Large intestine (tissue), 12 donors: ENCODE measurements at places on chromosomes 12 and 14. TPM values are rescaled to one million over a fixed set of nuclear protein-coding genes. Genes with fewer than 3 reads are reported as not detected.

GNS gene
- 337 TPM for polyA plus RNA-seq

DPY19L2 gene
- 12.6 TPM for polyA plus RNA-seq

FRMD6 gene
- 10.3 TPM for polyA plus RNA-seq

DNA sequence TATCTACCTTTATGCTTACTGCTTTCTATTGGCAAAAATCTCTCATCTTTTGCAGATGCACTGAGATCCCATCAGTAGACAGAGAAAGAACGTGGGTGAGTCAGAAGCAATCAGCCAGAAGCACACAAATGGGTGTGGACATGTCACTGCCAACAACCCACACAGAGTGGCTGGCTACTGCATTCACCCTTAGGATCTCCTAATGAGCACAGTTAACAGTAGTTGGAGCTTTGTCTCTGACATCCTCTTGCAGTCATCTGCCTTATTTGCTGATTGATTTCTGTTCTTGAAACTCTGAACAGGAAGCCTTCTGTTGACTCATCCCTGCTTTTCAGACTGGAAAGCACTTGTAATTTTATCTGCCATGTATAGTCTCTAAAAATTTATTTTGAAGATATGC lies 117.2 kb downstream of the RGS6 start:
- no peaks in the 10 kb centered on the region for H3K27me3 ChIP-seq
- no peaks in the 10 kb centered on the region for H3K4me1 ChIP-seq
- no peak for DNase-seq
- no peak overlapping the region for H3K4me3 ChIP-seq
- H3K36me3 ChIP-seq, result no peaks in the 10 kb centered on the region

- H3K4me3 ChIP-seq, result peak overlapping the region; percentile 50
- peaks cover 49% of the 10 kb centered on the region for H3K4me1 ChIP-seq
- H3K27ac ChIP-seq, result peak overlapping the region; percentile 84
- no peaks in the 10 kb centered on the region for H3K27me3 ChIP-seq
- no peak for DNase-seq
Measured at GRCh38 chr12:47813511-47814196, 6.0 kb downstream of the HDAC7 start.

DNA sequence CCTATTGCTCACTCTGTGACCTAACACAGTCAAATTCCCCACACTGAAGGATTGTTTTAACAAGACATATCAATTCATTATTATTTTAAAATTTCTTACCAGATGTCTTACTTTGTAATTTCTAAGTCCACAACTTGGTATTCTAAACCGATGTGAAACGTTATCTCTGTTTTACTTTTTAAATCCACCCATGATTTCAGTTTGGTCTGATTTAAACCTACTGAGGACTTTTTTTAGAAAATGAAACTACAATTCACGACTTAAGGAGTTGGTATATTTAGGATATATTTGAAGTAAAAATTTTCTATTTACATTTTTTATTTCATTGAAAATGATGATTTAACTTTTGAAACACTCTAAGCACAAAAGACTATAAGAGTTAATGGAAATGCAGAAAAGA lies 35.1 kb upstream of the GRIP1 start:
- no peaks in the 10 kb centered on the region for H3K36me3 ChIP-seq

DNA sequence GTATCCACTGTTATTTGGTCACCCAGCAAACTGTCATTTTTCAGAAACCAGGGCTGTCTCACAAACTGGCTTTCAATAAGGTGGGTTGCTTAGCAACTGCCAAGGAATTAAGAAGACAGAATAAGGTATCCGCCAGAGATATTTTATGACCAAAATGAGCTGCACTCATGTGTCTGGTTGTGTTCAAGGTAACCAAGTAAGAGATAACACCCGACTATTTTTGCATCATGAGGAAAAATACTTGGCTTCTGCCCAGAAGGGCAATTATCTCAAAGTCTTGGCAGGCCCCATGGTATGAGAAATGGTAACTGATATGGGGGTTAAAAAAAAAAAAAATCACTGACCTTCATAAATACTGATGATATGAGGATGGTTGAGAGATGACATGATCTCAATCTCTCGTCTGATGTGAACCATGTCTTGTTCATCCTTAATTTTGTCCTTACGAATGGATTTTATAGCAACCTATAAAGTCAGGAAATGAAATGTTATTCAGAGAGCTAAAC lies 32.6 kb downstream of the NUAK1 start:
- H3K27ac ChIP-seq, result no peak overlapping the region
- H3K27me3 ChIP-seq, result no peaks in the 10 kb centered on the region
- no peaks in the 10 kb centered on the region for H3K36me3 ChIP-seq
- no peak overlapping the region for H3K4me3 ChIP-seq

DNA sequence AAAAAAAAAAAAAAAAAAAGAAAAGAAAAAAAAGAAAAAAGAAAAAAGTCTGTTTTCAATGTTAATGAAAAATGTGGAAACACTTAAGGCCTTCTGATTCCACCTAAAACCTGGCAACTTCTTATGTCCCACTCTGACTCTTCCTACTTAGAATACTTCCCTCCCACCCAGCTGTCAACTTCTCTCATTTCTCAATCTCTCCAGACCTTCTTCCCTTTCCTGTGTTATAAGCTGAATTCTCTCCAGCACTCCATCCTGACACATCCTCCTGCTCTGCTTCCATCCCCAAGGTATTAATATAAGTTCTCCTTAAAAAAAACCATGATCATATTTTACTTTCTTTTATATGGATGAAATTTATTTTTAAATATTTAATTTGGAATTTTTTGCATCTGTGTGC lies 20.3 kb upstream of the TMTC1 start:
- DNase-seq, result no peak
- H3K27me3 ChIP-seq, result no peaks in the 10 kb centered on the region
- no peaks in the 10 kb centered on the region for H3K36me3 ChIP-seq
- no peaks in the 10 kb centered on the region for H3K4me1 ChIP-seq
- H3K4me3 ChIP-seq, result no peak overlapping the region
- no peak overlapping the region for H3K27ac ChIP-seq

- H3K27ac ChIP-seq, result no peak overlapping the region
- DNase-seq, result no peak
- H3K27me3 ChIP-seq, result no peaks in the 10 kb centered on the region
- no peak overlapping the region for H3K4me3 ChIP-seq
Measured at GRCh38 chr12:24479131-24479530, 469.8 kb downstream of the BCAT1 start.

DNA sequence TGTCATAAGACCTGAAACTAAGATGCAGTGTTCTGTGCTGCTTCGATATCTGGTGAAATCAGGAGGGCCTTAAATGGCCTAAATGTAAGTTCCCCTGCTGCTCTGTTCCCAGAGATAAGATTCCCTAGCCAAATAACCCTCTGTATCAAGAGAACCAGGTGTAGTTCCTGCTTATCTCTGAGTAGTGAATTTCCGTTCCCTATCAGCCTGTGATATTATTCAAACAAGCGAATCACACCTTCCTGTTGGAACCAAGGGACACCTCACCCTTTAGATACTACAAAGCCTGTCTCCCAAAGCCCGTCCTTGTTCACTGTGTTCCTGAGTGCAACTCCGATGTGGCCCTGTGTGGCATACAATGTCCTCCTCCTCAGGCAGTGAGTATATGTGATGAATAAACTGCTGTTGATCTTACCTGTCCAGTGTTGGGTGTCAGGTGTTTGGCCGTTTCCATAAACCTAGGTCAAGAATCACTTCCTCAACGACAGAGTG lies 52.2 kb upstream of the COCH start:
- no peak overlapping the region for H3K4me3 ChIP-seq
- H3K27ac ChIP-seq, result no peak overlapping the region
- H3K36me3 ChIP-seq, result no peaks in the 10 kb centered on the region
- H3K4me1 ChIP-seq, result no peaks in the 10 kb centered on the region
- DNase-seq, result no peak
- H3K27me3 ChIP-seq, result no peaks in the 10 kb centered on the region

GRCh38 chr12:80892597-80893445 lies 44.9 kb downstream of the LIN7A start:
- H3K27ac ChIP-seq, result no peak overlapping the region
- no peak overlapping the region for H3K4me3 ChIP-seq
- DNase-seq, result no peak
- H3K36me3 ChIP-seq, result no peaks in the 10 kb centered on the region
- H3K27me3 ChIP-seq, result no peaks in the 10 kb centered on the region

DNA sequence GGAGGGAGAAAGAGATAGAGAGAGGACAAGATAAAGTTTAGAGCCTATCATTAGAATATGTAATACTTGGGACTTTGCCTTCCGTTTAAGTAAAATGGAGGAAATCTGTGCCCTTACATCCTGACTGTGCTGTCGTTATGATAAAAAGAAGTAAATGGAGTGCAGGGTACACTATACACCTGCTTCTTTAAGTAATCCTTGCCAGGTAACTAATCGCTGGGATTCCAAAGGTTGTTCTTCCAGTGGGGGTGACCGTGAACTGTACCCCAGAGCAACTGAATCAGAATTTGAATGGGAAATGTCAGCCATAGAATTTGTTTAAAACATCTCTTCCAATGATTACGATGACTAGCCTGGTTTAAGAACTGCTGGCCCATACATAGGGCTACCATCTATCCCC lies 126.1 kb upstream of the EEA1 start:
- no peak overlapping the region for H3K27ac ChIP-seq
- no peak overlapping the region for H3K4me3 ChIP-seq
- H3K36me3 ChIP-seq, result no peaks in the 10 kb centered on the region
- DNase-seq, result peak; percentile 80
- H3K27me3 ChIP-seq, result no peaks in the 10 kb centered on the region

DNA sequence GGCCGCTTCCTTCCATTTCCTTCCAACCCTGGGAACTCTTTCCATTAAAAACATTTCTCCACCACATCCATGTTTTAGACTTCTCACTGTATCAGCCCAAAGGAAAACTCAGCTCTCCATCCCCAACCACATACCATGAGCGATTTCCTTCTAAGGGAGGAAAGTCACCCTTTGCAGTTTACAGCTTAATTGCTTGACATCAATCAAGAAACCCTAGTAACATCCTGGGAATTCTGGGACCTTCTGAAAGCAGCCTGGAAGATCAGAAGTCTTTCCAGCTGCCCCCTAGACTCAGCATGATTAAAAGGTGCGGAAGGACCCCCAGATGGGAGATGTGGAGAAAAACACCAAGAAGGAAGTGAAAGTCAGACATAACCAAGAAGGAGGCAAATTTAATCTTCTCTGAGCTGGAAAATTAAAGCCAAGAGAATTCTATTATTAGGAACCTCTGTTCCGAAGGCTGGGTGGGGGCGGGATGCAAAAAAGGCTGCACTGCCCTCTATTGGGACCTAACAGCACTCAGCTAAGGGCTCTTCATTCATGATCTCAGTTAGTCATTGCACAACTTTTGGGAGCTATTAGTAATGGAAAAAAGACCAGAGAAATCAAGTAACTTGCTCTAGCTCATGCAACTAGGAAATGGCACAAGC lies 73.3 kb upstream of the PLXNC1 start:
- peaks cover 8% of the 10 kb centered on the region for H3K4me1 ChIP-seq
- H3K27me3 ChIP-seq, result no peaks in the 10 kb centered on the region
- H3K27ac ChIP-seq, result peak overlapping the region; percentile 12

DNA sequence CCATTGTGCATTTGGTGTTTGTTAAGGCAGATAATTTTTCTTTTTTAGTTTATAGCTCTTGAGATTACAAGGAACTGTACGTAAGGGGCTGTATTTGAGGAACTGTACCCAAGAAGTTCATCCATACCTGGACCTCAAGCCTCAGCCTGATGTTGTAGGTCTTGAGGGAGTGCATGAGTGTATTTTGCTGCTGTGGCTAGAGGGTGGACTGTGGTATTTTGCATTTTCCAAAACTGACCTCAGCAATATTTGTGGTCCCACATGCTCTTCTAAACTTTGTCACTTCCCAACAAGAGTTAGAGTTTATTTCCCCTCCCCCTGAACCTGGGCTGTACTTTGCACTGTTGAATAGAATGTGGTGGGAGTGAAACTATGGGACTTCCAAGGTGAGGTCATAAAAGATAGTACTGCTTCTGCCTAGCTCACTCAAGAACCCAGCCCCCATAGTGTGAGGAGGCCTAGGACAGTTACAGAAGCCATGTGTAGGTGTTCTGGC lies 42.2 kb upstream of the FBXO33 start:
- no peaks in the 10 kb centered on the region for H3K4me1 ChIP-seq
- peak; percentile 23 for DNase-seq
- no peak overlapping the region for H3K27ac ChIP-seq
- H3K27me3 ChIP-seq, result no peaks in the 10 kb centered on the region
- no peaks in the 10 kb centered on the region for H3K36me3 ChIP-seq
